ENCODE measurements at places on chromosomes 12 and 14.

GRCh38 chr14:82134411-82134810, 600.8 kb upstream of the SEL1L start:
- no peak for DNase-seq

DNA sequence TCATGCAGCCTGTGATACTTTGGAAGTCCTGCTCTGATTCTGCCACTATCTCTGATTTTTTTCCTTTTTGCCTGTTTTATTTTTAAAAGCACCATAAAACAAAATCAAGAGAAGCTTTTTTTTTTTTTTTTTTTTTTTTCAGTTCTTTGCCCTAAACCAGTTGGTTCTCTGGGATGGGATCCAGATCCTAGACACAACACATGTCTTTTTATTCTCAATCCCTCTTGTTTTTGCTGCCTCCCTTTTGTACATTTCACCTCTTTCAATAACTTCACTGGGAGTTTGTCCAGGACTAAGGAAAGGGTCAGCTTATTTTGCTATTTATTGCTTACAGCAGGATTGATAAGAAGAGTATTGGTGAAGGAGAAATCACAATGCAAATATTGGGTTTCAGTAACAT, 139.4 kb downstream of the GRIP1 start:
- DNase-seq: no peak

- DNase-seq: no peak
Measured at GRCh38 chr12:102171951-102172350, 25.7 kb downstream of the PMCH start.

DNA sequence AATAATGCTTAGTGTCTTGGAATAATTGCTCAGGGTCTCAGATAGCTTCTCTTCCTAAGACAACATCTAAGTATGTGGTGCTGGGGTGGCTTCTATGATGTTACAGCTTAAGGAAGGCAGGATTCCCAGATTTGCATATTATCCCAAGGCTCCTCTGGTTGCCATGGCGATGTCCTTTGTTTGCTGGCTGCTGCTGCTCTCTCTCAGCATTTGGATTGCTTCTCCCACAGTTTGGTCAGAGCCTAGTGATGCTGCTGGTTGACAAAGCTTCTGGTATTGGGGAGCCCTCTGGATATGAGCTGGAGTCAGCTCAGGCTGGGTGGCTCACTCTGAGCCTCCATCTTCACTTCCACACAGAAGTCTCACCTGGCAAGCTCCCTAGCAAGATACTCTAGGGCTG, 56.4 kb upstream of the FBXO33 start:
- no peak for DNase-seq

- DNase-seq: peak; percentile 39
Measured at GRCh38 chr12:66365718-66366490, 63.6 kb downstream of the HELB start.

DNA sequence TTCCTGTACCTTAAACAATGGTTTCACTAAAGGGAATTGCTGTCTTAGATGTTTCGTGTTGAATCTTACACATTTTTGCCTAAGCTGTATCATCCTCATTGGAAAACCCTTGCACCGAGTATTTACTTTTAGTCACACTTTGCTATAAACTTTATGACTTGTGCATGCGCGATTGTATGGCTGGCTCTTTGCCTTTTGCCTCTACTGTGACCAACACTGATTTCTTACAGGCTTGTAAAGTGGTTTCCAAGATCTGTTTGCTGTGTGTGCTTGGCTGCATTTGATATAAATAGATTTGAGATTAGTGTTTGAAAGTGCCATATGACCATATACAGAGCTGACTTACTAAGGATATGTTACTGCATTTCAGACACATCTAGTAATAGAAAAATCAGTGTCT, 40.5 kb downstream of the RASSF3 start:
- no peak for DNase-seq

DNA sequence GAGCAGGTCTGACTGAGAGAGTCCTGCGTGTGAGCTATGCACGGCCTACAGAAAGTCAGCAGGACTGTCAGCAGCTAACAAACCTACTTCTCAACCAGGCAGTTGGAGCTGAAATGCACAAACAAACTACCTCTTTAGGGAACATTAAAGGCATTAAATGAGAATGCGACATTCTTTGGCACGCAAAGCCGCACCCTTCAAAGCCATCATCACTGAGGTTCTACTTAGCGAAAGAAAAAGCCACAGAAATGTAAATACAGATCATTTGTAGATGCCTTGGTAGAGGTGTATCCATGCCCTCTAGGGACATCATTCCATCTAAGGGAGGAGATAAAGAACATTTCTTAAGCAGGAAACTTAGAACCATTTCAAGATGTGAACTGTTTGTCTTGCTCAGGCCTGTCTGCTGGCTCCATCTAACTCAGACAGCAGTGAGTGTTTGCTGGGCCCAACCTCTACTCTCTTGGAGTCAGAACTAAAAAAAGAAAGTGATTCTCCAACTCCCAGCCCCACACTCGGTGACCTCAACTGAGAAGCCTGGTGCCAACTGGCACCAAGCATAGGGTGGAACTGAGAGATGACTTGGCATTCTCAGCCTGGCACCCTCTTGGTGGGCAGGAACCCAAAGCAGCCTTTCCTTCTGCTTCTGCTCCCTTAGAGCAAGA, 63.5 kb upstream of the MBIP start:
- DNase-seq: no peak

- no peak for DNase-seq
Measured at GRCh38 chr12:97050509-97050908, 143.5 kb downstream of the NEDD1 start.

DNA sequence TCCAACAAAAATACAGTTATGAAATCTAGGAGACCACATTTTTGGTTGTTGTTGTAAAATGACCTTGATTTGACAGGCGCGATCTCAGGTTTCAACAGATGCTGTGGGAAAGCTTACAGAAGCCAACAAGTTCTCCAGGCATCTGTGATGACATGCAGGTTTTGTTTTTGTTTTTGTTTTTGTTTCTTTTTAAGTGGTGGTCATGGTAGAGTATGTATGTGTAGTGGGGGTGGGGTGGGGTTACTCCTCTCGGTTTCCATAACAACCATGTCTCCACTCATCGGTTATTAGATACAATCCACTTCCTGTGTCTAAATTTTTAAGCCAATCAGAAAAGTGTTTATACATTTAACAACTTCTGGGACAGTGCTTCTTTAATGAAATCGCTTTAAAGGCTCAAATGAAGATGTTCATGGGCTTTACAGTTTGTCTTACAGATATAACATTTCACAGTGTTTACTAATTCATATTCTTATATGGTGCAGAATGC, 199.9 kb upstream of the FOXN3 start:
- DNase-seq: no peak

GRCh38 chr12:83027021-83027723, 340.5 kb downstream of the TMTC2 start:
- DNase-seq: no peak

DNA sequence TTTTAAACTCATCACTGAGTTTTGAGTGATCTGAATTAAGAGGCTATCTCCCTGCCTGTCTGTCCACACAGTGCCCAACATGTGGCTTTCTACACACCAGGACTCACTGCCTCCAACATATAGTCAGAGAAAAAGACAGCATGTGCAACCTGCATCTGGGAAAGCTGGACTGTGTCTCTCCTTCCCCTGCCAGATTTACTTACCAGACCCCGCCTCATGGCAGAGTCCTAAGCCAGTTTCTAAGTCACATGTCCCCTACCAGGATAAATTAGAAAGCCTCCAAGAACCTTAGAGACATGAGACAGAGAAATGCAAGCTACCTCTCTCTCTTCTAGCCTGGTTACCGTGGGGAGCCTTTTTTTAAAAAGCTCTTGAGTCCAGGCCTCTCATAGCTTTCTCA, 2.7 kb upstream of the HDAC7 start:
- no peak for DNase-seq

- DNase-seq: no peak
Measured at GRCh38 chr14:81485372-81485771, 48.3 kb downstream of the SEL1L start.

All from NB4 (cell line).